RPMI8226 (cell line): ENCODE measurements at places on chromosomes 12 and 14.

DNA sequence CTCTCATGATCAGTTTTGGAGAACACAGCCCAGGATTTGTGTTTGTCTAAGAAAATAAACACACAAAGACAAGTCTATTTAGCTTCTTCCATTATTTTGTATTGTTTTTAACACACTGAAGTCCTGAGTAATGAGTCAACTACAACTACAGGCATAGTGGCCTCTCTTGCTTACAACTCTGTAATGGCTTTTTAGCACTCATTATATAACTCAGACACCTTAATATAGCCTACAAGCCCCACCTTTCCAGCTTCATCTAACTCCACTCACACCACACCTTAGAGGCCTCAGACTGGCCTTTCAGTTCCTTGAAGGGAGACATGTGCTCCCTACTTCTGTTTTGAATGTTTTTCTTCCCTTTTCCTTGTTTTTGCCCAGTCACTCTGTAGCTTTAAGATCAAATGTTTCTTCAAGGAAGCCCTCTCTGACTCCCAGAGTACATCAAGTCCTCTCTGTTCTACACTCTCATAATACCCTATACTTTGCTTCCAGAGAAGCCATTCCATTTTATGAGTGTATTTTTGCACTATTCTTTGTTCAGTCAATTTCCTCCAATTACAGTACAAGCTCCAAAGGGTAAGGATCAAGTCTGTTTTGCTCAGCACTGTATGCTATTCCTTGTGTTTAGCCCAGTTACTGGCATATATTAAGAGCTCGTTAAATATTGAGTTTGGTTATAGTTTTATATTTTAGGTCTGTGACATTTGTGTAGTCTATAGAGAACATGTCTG, 233.6 kb upstream of the ARHGAP5 start:
- DNase-seq = no peak

- no peak for DNase-seq
Observed at GRCh38 chr14:72264716-72265115, 332.5 kb downstream of the RGS6 start.

GRCh38 chr12:2334689-2335088, 281.9 kb downstream of the CACNA1C start:
- DNase-seq = no peak

DNA sequence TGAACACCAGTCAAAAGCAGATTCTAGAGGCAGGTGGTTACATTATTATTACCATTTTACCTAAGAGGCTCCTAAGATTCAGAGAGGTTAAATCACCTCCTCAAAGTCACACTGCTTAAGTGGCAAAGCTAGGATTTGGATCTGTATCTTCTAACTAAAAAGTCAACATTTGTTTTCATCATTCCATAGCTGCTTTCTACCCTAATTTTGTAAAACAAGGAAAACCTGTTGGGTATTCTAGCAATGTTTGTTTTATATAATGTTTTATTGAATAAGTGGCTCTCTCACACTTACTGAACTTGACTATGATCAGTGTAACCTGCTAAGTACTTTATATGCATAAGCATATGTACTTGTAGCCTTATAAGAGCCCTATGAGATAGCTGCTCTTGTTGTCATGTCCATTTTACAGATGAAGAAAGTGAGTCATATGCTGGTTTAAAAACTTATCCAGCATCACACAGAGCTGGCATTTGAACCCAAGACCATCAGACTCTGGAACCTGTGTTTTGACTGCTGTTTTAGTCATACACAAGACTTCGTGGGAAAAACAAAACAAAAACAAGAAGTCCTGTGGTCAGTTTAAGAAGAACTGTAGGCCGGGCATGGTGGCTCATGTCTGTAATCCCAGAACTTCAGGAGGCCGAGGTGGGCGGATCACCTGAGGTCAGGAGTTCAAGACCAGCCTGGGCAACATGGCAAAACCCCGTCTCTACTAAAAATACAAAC, 31.7 kb upstream of the EVL start:
- no peak for DNase-seq

DNA sequence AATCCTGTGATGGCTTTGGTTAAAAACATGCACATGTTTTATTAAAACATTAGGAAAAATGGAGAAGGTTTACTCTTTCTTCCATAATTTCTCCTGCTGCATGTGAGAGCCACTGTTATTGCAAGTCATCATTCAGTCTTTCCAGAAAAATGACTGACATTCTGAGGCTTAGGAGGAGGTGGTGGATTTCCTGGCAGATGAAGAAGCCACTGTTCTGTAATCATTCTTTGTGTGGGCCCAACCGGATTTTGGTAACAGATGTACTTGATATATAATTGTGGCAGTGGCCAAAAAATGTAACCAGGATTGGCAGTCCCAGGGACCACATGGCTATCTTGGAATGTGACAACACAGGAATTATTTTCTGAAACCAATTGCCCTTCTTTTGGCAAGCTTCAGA, 120.2 kb downstream of the DAAM1 start:
- no peak for DNase-seq

- no peak for DNase-seq
Observed at GRCh38 chr12:2020511-2020910, 16.3 kb upstream of the DCP1B start.
